ENCODE measurements at places on chromosomes 4 and X.

DNA sequence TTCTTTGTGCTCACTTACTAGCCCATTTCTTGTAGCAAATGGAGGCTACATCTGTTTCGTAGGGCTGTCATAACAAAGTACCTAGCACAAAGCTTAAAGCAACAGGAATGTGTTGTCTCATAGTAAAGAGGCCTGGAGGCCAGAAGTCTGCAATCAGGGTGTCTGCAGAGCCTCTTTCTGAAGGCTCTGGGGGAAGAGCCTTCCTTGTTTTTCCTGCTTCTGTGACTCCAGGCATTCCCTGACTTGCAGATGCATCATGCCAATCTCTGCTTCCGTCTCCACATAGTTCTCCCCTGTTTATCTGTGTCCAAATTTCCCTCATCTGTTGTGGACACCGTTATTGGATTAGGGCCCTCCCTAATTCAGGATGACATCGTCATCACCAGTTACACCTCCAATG lies 67.1 kb downstream of the SHROOM2 start:
- no peak for DNase-seq

DNA sequence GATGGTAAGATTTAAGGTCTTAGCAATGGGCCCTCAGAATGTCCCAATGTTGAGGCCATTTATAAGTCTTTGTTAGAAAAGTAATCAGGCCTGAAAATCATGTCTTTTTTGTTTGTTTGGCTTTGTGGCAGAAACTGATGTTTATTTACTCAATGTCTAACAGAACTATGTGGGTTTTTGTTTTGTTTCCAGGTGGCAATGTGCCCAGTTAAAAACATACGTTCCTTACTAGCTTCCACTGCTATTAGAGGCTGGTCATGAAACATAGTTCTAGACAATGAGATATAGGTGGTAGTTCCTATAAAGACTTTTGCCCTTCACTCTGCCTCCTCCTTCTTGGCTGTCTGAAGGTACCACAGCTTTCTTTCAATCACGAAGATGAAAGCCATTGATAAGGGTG lies 108.8 kb downstream of the C4orf51 start:
- no peak for DNase-seq

DNA sequence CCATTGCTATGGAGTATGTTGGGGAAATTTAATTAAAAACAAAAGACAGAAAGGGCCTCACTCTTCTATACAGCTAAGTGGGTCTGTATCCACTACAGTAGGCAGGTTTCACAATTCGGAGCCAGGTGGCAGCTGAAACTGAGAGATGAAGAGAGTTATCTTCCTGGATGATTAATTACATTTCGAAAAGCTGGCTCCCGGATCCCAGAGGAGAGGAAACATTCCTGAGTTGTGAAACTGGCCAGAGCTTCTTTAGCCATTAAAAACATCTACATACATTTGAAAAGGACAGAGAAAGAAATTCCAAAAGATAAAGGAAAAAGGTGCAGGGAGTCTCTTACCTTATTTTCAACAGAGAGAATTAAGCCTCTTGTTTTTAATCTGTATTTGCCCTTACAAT lies 15.5 kb upstream of the PDZD4 start:
- no peak for DNase-seq

DNA sequence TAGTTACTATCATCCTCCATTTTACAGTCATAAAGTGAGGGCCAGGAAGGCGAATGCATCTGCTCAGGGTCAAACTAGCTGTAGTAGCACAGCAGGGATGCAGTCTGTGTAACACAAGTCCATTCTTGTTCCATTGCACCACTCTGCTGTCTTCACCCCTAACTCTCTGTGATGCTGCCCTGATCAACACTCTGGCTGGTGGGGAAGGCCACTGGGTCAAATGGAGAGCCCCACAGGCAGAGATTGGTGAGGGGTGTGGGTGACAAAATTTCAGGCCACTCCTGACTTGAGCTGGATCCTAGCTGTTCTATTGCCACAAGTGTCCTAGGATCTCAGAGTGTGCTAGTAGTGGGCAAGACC lies 136.5 kb downstream of the PJA1 start:
- no peak for DNase-seq

- no peak for DNase-seq
These were observed 150.5 kb downstream of the VCX3A start for GRCh38 chrX:6384371-6384770.
